ENCODE measurements at places on chromosomes 6 and 20.

DNA sequence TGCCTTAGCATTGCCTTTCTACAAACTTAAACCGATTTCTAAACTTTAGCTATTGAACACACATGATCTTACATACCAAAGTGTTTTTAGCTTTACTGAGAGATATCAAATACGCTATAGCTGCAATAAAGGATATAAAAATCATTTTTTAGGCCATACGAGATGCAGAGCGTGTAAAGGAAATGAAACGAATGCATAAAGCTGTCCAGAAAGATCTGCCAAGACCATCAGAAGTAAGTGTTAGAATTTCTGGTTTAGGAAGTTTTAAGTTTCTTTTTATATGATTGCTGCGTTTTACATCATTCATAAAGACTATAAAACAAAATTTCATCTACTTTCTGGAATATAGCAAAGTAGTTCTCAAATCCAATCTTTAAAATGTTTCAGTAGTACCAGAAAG is 38.4 kb downstream of the CDC5L start:
- no peak for DNase-seq

DNA sequence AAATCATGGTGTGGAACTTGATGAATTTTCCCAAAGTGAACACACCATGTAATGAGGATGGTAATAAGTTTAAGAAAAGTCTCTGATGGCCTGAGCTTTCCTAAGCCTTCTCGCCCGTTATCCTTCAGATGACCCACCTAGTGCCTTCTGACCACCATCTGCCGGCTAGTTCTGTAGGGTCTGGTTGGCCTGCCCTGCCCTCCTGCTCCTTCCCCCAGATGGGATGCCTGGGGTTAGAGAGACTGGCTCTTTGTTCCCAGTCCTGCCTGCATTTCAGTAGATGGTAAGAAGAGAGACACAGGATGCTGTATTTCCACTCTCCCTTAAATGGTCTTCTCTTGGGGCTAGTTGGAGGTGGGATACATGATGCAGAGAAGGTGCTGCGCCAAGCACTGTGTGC is 43.0 kb downstream of the TIAM2 start:
- DNase-seq: no peak

DNA sequence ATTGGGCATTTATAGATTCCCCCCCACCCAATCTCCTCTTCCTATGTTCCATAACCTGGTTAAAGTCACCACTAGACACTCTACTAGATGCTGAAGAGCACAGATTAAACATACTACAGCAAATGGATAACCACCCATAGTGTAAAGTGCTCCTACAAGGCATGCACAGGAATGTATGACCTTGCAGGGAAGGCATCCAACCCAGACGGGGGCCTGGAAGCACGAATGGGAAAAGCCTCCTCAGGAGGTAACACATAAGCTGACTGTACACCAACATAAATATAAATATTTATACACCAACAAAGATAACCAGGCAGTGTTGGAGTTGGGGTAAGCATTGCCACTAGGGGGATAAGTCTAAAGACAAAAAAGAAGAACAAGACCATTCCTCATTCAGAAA is 691.7 kb downstream of the GRIK2 start:
- no peak for DNase-seq

DNA sequence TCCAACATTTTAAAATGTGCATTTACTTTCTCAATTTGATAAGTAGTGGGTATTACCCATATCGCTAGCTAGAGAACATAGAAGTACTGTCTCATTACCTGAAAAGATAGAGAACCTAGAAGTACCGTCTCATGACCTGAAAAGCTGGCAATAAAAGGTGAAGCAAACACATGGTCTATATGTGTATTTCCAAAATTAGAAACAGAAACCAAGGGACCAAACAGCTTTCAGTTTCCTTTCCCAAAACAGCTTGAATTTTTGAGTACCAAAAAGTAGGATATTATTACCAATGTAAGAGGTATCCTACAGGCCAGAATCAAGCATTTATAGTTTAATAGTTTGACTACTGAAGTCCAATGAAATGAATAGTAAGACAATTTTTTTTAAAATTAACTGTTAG is 77.2 kb downstream of the KIF13A start:
- DNase-seq: no peak

GRCh38 chr6:128363020-128363813 is 157.2 kb downstream of the PTPRK start:
- peak; percentile 84 for DNase-seq
